ENCODE measurements at places on chromosomes 4 and X. TPM values are rescaled to one million over a fixed set of nuclear protein-coding genes. Genes with fewer than 3 reads are reported as not detected.

- H3K36me3 ChIP-seq = no peaks in the 10 kb centered on the region
- H3K27me3 ChIP-seq = no peaks in the 10 kb centered on the region
- no peak overlapping the region for H3K4me3 ChIP-seq
- DNase-seq = peak; percentile 89
Observed at GRCh38 chr4:56641494-56642051, 39.5 kb downstream of the HOPX start.

DNA sequence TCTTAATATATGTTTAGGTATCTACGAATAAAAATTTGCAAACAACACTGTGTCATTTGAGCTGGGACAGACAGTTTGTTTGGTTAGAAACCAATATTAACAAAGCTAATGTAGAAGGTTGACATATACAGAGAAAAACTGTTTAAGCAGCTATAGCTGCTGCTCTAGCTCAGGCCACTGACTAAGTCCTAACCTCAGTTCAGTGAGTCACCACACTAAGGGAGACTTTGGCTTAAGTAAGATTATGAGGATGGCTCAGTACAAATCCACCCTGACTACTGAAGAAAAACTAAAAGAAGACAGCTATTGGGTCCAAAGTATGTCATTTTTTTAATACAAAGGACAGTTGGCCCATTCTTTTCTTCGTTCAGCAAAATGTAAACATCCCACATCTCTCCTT is 717.3 kb upstream of the ACTRT1 start:
- H3K27ac ChIP-seq = no peak overlapping the region
- no peaks in the 10 kb centered on the region for H3K4me1 ChIP-seq
- no peaks in the 10 kb centered on the region for H3K36me3 ChIP-seq
- no peaks in the 10 kb centered on the region for H3K27me3 ChIP-seq

DNA sequence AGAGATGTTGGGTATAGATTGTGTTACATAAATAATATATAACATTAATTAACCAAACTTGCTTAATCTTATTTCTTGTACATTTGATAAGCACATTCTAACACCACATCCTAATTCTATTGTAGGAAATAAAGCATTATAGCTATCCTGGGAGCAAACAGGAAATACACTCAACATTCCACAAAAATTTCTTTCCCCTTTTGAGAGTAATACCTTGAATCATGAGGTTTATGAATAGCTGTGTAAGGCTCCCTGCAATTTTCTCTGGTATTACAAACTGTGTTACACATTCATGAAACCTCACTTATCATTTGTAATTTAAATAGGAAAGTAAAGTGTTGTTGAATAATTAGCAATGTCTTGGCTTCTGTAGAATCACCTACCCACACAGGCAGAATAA is 95.1 kb downstream of the TMEM47 start:
- no peaks in the 10 kb centered on the region for H3K4me1 ChIP-seq
- no peak overlapping the region for H3K4me3 ChIP-seq
- DNase-seq = no peak
- no peaks in the 10 kb centered on the region for H3K36me3 ChIP-seq

Gene VCX3A
- total RNA-seq = not detected

DNA sequence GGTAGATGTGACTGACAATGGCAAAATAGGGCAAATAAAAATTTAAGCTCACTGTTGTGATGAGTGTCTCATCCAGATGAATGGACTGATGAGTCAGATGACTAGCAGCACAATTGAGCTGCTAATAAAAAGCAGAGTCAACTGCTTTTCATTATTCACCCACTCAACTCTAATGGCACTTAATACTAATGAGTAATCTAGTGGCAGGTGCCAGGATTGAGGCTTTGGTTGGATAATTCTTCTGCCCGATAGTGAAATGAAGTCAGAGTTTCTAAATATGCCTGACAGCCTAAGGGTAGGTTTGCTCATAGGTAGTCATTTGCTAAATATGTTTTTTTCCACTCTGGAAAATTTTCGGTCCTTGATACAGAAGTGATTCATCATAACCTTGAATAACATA is 10.4 kb downstream of the OGT start:
- H3K27me3 ChIP-seq = no peaks in the 10 kb centered on the region
- H3K4me1 ChIP-seq = peaks cover 3% of the 10 kb centered on the region
- H3K4me3 ChIP-seq = no peak overlapping the region
